ENCODE measurements at places on chromosomes 7 and 10.
A peak's percentile ranks its signal among the peaks of the same experiment; 100 is the strongest.

DNA sequence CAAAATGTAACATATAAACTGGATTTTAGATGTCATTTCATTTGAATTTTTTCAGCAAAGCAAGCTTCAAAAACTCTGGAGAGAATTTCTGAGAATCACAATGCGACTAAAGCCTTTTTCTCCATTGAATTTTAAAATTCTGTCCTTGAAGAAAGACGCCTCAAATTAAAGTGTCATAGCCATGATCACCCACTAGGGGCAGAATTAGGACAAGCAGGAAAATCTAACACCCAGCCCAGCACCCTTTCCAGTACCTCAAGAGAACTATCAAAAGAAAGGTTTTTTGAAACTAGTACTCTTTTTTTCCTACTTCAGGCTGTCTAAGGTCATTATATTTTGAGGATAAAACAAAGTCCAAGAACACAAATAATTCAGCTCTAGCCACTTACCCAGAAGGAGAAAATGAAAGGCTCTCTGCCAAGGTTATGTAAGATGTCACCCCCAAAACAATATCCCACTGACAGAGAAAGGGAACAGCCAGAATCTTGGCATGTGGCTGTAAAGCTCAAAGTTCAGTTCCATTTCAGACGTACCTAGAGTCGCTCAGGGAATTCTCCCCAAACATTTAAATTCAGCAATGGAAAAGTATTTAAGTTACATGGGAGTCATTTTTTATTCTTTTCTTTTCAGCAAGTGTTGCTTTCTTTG lies 299.4 kb downstream of the SNX13 start:
- no peak for DNase-seq

DNA sequence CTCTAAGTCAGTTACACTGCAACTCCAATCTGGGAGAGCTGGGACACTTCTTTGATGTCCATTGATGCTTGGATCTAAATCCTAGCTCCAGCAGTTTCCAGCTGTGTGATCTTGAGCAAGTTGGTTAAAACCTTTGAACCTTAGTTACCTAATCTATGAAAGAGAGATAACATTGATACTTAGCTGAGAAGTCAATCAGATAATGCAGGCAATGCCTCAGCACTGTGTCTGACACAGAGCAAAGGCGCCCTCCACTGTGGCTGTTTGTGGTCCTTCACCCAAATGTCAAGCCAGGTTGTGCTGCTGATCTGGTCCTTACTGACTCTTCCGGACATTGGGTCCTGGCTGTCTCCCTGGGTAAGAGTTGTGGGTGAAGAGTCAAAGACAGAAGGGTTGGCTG lies 20.2 kb downstream of the DNTT start:
- no peak for DNase-seq

GRCh38 chr10:49110684-49111319 lies 4.5 kb downstream of the VSTM4 start:
- DNase-seq, result no peak

DNA sequence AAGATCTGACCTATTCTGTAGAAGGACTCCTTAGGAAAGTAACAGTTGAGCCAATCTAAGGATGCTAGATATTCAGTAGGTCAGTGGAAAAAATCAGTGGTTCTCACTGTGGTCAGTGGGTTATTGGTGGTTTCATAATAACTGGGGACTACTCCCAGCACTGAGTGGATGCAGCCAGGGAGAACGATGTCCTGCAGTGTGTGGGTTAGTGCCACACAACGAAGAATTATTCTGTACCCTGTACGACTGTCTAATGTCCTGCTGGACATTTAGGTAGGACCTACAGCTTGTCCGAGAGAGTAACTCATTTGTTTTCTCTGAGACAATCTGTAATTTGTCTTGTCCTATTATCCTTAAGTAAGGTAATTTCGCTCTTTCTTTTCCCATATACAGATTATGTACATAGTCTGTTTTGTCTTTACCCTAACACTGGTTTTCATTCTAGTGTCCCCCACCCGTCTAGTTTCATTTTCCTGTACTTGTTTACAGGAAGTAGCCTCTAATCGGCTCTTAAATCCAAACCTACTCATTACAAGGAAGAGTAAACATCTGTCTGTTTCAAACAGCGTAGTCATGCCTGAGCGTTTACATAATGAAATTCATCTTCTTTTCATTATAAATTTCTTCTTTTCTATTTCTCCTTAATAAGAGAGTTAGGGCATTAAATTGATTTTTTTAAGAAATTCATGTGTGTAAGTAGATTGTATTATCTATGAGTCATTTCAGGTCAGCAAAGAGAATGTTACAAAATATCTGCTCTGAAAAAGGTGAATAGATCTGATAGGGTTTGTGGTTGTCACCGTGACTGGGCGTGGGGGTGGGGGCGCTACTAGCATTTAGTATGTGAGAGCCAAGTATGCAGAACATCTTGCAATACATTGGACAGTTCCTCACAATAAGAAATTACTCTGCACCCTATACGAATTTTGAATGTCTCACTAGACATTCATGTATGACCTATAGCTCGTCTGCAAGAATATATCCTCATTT lies 8.3 kb upstream of the ZC3HAV1L start:
- DNase-seq, result peak; percentile 77

- no peak for DNase-seq
These were observed 527.3 kb downstream of the ZNF33B start for GRCh38 chr10:42111076-42111475.

DNA sequence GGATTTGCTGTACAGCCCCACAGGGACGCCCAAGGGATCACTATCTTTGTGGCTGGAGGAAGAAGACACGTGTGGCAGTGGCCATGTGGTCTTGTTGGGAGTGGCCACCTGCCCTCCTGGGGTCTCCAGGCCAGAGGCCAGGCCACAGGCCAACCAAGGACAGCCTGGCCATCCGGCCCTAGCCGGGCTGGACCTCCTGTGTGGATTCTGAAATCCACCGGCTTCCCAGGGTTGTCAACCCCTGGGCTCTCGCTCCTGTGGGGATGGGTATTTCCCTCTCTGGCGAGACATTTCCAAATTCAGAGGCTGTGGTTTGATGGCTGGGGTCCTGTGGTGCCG lies 31.5 kb upstream of the CFAP46 start:
- no peak for DNase-seq

GRCh38 chr7:158289761-158290523 lies 297.7 kb downstream of the PTPRN2 start:
- DNase-seq, result no peak

- no peak for DNase-seq
These were observed 25.4 kb downstream of the RPP38 start for GRCh38 chr10:15122477-15123030.

GRCh38 chr7:1296356-1296981 lies 63.8 kb downstream of the UNCX start:
- no peak for DNase-seq

DNA sequence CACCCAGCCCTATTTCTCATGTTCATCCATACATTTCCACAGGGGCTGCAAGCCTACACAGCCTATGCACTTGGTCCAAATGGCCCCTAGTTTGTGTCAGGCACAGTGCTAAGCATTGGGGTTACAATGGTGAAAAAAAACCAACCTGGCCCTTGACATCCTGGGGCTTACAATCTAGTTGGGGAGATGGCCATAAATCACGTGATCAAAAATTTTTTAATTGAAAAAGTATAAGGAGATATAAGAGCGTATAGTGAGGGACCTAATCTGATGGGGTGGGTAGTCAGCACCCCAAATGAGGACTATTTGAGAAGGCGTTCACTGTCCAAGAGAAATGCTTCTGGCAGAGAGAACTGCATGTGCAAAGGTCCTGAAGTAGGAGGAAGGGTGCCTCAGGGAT lies 5.6 kb upstream of the MTPAP start:
- no peak for DNase-seq

- no peak for DNase-seq
These were observed 5.5 kb downstream of the ACTA2 start for GRCh38 chr10:88946965-88947590.

DNA sequence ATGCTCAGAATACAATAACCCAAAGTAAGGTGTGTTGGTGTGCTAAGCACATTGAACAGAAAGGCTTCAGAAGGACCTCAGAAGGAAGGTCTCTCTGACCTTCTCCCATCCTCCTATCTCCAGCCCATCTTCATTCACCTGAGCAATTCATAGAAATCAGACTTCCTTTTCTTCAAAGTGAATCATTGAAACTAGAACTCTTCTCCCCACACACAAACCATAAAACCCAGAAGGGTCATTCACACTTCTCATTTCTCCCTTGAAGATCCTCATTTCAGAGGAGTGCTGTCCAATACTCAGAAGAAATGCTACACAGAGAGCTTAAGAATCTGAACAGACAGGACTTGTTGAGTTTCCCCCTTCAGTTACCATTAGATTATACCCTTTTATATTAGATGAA lies 89.5 kb downstream of the VWDE start:
- no peak for DNase-seq

DNA sequence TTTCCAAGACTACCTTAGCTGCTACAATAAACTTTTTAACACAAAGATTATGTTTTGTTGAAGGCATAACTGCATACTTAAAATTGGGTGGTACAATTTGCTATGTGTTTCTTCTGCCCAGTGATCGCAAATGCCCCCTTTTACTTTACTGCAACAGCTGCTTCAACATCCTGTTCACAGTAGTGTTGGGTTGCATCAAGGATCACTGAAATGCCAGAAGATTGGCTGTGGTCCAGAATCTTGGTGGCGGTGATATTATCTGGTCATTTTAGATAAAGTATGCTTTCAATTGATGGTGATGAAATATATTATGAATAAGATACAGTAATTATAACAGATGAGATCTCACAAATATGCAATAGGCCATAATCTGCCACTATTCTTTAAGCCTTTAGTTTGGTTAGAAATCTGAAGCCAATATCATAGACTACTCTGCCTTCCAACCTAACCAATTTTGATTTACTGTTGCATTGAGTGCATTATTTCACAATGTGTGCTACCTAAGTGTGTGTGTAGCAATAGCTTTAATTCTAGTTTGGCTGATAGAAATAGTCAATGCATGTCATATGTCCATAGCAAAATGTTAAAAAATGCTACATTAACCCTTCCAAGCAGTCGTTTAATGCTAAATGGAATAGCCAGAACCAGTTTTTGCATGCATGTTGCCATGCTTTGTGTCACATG lies 29.8 kb upstream of the ING3 start:
- no peak for DNase-seq

GRCh38 chr10:71213127-71213621 lies 804 bp downstream of the UNC5B start:
- DNase-seq, result no peak

DNA sequence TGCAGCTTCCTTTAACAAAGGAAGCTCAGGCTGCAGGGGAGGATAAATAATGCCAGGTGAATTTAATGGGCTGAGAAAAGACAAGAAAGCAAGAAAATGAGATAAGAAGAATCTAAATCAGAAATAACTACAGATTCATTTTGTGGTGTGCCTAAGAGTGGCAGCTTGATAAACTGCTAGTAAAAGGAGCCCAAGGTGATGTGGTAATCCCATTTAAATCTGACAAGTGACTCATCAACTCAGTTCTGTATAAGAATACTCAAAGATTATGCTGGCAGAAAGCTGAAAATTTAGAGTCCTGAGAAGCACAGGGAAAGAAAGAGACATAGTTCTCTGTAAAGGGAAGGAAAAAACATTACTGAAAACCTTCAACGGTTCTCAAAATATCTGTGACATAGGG lies 109.4 kb upstream of the PDE1C start:
- DNase-seq, result no peak

- DNase-seq, result no peak
These were observed 98.3 kb upstream of the KCNIP2 start for GRCh38 chr10:101941871-101942270.

GRCh38 chr7:39461263-39461820 lies 104.9 kb upstream of the YAE1 start:
- DNase-seq, result no peak

- no peak for DNase-seq
These were observed 24.0 kb downstream of the HOXA1 start for GRCh38 chr7:27071622-27072390.

DNA sequence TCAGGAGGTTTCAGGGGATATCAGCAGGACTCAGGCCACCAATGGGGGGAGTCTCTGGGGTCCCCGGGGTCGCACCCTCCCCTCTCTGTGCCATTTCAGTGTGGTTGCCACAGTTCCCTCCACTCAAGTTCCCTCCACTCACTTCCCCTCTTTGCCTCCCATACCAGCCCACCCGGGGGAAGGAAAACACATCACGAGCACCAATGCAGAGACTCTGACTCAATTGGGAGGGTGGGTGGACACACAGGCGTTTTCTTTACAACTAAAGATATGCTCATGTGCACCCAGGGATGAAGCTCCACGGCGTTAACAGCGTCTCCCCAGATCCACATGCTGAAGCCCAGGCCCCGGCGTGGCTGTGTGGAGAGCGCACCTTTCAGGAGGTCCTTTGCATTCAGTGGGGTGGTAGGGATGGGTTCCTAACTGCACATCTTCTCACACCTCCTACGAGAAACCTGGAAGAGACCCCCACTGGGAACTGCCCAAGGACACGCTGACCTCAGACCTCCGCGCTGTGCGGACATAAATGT lies 254.1 kb downstream of the ZMYND11 start:
- no peak for DNase-seq

DNA sequence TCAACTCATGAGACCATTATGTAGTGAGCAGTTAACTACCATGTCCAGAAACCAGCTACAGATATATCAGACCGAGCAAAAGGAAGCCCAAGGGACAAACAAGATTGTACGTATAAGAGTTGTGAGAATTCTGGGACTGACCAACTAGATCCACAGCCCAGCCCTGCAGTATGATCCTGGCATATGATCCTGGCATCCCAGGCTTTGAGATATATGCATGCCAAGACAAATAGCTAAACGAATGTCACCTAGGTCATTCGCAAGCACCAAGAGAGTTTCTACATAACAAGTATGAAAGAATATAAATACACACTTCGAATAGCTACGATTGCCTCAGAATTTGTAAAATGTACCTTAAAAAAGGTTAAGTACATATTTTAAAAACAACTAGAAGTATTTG lies 56.4 kb upstream of the PMPCB start:
- DNase-seq, result no peak

DNA sequence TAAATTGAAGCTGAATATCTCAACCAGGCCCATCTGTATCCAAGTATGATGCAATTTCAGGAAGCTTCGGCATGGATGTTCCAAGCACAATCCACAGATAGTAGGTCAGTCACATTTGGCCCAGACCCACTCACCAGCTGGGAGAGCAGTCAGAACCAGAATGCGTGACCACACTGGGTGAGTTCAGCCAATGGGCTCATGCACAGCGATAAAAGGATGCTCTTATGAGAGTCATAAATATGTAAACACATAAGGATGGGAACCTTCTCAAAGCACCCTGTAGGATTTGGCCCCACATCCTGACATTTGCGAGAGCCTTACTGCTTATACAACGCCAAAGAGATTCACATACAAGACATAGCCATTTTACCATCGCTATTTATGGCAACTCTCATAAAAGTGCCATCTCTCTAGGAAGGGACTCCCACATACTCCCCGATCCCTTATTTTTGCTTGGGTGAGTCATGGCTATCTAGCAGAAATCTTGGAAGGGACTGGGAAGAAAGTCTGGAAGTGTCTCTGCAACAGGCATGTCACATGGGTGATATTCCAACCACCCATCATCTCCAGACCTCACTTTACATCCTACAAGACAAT lies 3.0 kb downstream of the AFAP1L2 start:
- DNase-seq, result no peak

All from activated CD4-positive, alpha-beta T cell treated with anti-CD3 and anti-CD28 coated beads, Interleukin-2, amount 50 U/mL, for 4 hours (primary cell).